SW 1271 (cell line): ENCODE measurements at places on chromosomes 6 and 20.

DNA sequence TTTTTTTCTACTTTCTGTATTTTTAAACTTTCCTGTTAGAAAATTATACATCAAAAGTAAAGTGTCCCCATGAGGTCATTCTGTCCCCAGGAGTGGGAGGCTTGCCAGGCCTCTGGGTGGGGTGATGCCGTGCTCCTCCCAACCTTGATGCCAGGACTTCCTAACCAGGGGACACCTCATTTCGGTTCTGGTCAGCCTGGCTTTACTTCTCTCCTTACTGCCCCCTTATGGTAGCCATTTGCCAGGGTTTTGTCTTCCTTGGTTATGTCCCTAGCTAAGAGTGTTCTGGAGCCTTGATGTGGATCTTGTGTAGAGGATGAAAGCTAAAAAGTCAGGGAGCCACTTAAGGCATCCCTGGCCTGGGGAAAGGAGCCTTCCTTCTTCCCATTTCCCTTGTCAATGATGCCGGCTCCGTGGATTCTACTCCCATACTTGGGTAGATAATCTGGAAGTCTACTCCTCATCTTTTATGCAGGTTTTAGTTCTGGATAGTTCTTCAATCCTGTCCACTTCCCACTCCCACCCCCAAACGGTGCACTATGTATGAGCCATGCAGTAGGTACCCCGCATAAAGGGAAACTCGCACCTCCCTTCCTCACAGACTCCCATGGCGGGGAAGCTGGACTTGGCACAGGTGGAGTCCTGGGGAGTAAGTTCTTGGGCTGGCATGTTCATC, 164.1 kb upstream of the SALL4 start:
- DNase-seq = peak; percentile 83

- no peak for DNase-seq
Observed at GRCh38 chr6:108711071-108711470, 137.2 kb upstream of the ARMC2 start.

- no peak for DNase-seq
Observed at GRCh38 chr6:71642120-71642519, 244.2 kb upstream of the RIMS1 start.

DNA sequence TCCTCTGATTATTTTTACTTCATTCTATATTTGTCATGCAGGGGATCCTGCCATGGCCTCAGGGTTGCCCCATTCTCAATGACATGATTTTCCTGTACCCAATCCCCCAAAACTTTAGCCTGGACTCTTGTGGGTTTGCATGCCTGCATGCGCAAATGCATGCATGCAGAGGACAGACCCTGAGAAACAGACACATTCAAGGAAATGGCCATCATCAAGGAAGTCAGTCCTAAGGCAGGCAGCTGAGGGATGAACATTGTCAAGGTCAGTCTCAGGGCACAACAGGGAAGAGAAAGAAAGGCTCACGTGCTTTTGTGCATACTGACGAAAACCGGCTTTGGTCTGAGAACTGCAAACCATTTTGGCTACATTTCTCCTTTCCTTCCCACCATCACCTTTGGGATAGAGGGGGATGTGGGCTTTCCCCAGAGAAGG, 13.1 kb downstream of the NEDD9 start:
- no peak for DNase-seq

GRCh38 chr20:33910529-33911327, 83.0 kb upstream of the RALY start:
- DNase-seq = no peak

DNA sequence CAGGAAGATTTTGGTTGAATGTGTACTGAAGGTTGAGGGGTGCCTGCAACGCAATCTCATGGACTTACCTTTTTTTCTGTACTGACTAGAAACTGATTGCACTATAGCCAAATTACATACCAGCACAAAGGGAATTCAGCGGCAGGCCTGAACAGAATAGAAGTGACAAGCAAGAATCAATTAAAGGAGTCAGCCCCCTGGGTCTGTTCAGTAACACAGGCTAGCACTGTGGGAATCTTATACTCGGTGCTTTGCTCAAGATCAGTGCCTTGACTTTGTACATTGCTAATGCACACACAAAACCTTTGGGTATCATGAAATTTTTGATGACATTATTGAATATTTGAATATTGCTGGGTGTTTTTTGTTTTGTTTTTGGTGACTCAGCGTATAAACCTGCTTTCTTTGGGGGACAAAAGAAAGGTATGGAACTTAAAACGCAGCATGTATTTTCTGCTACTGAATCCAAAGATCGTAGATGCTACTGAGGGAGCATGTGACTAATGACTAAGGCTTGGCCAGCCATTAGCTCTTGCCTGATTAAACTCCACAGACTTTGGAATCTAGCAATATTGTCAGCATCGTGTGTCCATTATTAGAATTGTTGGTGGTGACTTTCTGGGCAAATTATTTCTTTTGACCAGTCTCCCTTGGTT, 236.6 kb downstream of the ARID1B start:
- no peak for DNase-seq

GRCh38 chr6:10550764-10551163, 29.6 kb downstream of the GCNT2 start:
- no peak for DNase-seq

DNA sequence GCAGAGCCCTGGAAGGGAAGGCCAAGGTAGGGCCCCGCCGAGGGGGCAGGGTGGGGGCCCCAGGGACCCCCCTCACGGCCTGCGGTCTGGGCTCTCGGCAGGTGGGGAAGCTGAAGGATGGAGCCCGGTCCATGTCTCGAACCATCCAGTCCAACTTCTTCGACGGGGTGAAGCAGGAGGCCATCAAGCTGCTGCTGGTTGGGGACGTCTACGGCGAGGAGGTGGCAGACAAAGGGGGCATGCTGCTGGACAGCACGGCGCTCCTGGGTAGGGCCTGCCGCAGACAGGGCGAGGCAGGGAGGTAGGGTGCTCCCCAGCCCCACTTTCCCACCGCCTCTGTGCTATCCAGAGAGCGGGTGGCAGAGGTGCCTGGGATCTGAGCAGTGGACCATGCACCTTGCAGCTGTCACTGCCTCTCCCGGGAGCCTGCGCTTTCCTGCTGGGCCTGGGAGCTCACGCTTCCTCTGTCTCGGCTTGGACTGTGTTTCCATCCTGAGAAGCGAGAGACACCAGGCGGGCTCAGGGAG, 83.1 kb downstream of the SYNJ2 start:
- no peak for DNase-seq

GRCh38 chr6:154951345-154952200, 43.5 kb upstream of the TIAM2 start:
- DNase-seq = no peak

DNA sequence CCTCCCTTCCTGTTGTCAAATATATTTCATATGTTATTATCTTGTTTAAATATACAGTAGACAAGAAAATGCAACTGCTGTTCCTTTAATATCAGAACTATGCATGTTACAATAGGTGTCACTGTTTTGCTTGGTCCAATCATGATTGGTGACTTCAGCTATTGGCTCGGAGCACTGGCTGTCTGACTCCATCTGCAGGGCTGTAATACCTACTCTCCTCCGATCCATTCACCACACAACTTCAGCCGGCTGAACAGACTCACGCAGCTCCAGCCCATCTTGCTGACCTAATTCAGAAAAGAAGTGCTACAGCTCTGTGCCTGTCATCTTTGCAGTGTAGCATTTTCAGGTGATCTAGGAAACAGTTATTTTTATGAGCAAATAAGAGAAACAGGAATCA, at the start of gene BTBD3:
TSS of gene BTBD3 (plus strand) at position 231 of the 400 bp plus-strand sequence. CDS start 383 bp downstream, outside the sequence.
- no peak for DNase-seq

DNA sequence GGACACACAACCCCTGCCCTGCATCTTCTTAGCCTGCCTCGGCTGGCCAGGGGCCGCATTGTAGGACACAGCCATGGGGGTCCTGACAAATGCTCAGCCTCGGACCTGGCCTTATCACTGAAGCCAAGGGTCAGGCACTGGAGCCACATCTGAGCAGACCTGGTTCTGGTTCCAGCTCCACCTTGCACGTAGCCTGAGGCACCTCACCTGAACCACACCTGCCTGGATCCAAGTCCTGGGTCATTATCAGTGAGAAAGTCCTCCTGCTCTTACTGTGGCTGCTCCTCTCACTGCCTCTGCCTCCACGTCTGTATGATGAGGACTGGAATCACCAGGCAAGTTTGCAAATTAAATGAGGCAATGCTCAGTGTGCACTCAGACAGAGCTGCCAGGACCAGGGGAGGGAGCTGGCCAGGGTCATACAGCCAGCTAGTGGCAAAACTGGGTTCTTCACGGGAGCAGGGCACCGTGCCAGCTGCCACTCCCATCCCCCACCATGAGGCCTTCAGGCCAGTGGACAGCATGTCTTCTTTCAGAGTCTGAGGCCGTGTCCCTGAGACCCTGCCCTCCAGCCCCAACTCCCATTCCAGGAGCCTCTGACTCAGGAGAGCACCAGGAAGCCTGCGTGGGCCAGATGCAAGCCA, 40.2 kb downstream of the MRPL14 start:
- DNase-seq = no peak

GRCh38 chr6:40359808-40360207, 227.4 kb downstream of the LRFN2 start:
- DNase-seq = no peak

DNA sequence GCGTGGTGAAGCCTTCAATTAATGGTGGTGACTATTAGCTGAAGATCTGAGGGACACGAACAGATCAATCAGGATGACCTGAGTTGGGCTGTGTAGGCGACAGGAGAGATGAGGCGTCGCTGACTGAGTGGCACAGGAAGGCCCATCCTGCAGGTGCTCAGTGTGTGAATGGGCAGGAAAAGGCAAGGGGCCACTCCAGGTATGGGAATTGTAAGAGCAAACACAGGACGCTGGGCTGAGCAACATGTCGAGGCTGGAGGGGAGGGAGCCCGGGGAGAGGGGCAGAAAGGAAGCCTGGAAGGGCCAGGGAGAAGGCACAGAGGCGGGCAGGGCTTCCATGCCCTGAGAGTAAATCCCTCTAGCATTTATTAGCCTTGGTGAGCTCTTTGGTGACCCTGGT, 151.0 kb downstream of the VEGFA start:
- no peak for DNase-seq
